Stimulated activated CD8-positive, alpha-beta memory T cell treated with anti-CD3 and anti-CD28 coated beads, Interleukin-7, amount 100 ng/mL, for 48 hours (primary cell): ENCODE measurements at places on chromosomes 6 and 20.

DNA sequence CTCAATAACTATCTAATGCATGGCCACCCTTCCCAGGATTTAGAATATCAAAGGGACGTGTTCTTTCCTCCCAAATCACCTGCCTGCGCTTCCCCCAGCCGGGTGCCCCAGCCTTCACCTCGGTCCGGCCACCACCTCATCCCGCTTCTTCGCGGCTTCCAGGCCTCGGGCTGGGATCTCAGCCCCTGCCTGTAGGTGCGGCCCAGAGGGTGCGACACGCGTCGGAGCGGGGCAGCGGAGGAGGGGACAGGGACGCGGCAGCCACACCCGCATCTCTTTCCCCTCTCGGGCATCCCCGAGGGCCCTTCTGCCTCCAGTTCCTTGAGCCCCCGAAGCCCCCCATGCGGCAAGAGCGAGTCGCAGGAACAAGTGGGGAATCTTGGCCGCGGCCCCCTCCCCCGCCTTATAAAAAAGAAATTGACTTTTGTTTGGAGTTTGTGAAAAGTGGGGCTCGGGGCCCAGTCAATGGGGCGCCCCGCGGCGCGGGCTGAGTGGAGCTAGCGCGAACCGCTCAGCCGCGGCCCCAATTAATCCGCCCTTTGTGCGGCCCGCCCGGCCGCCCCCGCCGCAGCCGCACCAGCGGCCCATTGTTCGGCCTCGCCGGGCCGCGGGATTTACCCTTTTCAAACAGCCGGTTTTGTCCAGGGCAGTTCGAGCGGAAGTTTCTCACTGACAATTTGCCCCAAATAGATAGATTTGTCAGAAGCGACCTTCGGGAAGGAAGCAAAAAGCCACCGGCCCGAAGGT, 8.4 kb upstream of the NR2E1 start:
- no peak for DNase-seq

- DNase-seq, result no peak
Observed at GRCh38 chr20:63024573-63025392, 18.0 kb upstream of the BHLHE23 start.

- no peak for DNase-seq
Observed at GRCh38 chr6:85472744-85473143, 22.9 kb downstream of the NT5E start.

- DNase-seq, result no peak
Observed at GRCh38 chr20:47309806-47310426, 46.6 kb downstream of the ZMYND8 start.

GRCh38 chr6:10659699-10660348, 34.6 kb downstream of the C6orf52 start:
- DNase-seq, result no peak

GRCh38 chr6:131858765-131859415, 51.1 kb downstream of the ENPP1 start:
- no peak for DNase-seq

DNA sequence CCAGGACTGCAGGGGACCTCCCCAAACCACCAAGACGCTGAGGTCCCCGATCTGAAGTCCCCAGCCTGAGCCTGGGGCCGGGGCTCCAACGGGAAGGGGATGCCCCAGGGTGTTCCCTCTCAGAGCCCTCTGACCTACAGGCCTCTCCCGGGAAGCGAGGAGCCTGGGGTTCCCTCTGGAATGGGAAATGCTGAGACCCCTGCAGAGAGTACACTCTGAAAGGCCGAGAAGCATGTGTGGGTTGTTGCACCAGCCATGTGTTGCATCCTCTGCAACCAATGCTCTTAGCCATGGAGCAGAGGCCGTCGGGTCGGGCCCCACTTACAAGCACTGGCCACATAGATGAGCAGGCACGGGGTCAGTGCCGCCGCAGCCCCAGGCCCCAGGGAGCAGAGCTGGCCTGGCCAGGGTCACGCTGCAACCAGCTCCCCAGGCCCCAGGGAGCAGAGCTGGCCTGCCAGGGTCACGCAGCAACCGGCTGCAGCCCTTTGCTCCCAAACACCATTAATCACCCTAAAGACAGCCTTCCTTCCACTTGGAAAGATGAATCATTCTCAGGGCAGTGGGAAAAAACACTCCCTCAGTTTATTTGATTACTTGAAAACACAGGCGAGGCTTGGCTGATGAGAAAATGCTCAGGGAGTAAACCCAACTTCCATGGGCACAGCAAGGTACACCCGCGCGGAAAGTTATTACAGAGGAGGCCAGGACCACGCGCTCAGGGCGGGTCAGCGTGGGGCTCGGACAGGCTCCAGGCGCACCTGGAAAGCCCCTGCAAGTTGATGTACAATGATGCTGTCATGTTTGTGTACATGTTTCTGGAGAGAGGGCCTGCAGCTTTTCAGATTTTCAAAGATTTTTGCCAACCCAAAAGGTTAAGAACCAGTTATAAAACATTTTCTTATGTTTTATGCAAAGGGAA, 78.0 kb upstream of the AFDN start:
- no peak for DNase-seq

DNA sequence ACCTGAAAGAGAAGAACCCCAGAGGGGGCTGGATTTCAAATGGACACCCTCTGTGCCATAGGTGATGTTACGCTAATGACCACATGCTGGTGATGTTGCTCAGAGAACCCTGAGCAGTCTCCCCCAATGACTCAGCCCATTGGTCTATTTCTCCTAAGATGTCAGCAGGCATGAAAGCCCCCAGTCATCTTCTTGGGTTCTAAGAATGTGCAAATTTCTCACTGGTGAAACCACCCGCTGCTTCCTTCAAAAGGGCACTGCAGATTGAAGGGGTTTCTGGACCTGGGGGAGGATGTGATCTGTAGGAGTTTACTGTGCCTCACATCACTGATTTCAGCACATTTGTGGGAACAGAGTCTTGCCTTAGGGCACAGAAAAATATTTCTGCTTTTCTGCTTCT, 298.4 kb upstream of the MOCS1 start:
- DNase-seq, result no peak

DNA sequence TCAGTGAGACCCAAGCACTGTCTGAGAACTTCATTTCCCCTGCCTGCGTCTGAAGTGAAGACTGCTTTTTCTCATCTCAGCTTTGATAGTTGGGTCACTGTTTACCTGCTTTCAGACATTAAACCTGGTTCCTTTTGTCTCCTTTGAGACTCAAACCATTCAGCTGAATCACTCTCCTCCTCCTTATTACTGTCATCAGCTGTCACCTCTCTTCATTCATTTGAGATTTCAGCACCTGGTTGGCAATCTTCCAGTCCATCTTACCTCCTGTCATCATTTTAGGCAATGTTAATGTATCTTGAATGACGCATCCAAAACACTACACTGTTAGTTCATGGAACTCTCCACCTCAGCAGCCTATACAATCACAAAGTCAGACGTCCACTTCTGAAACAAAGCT, 34.3 kb upstream of the SOX4 start:
- no peak for DNase-seq

DNA sequence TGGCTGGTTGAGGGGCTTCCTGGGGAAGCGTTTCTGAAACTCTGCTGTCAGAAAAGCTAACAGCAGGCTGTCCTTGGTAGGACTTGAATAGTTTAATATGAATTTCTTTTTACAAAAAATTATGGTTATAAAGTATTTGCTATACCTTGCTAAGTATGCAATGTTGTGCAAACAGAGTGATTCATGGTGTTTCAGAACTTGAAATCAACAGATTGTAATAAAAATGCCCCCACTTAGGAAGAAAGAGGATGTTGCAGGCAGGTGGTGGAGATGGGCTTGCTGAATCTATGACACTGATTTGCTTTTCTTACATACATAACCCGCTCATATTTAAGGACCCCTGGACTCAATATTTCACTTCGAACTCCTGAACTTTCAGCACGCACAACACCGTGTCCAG, 211.6 kb downstream of the THBS2 start:
- no peak for DNase-seq

DNA sequence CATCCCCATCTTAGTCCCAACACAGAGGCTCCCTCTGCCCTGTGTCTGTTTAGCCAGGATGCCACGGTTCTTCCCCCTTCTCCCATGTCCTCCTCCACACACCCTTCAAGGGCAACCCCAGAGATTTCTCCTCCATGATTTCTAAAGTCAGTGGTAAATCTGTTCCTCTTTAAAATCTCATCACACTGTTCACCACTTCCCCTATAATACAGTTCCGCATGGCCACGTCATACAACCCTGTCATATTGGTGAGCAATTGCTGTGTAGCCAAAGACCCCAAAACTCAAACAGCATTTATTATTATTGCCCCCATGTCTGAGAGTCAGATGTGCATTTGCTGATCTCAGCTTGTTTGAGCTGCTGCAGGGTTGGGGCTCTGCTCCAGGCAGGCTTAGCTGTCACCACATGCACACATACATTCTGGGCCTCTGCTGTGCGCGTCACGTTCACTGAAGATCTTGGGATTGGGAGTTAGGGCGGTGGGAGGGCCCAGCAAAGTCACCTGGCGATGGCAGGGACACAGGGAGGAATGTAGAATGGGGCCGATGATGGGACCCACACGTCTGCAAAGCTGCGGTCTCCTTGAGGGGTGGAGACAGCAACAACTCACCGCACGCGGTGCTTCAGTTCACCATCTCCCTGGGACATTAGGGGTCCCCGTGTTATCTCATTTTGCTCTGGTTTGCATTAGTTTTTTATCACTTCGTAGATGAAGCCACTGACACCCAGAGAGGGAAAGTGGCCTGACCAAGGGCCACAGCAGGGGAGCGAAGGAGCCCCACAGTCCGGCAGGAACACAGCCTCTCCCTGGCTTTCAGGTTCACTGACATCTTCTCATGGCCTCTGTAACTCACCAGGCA, 36.9 kb upstream of the CD93 start:
- DNase-seq, result no peak
